ENCODE measurements at places on chromosomes 1 and 21.

DNA sequence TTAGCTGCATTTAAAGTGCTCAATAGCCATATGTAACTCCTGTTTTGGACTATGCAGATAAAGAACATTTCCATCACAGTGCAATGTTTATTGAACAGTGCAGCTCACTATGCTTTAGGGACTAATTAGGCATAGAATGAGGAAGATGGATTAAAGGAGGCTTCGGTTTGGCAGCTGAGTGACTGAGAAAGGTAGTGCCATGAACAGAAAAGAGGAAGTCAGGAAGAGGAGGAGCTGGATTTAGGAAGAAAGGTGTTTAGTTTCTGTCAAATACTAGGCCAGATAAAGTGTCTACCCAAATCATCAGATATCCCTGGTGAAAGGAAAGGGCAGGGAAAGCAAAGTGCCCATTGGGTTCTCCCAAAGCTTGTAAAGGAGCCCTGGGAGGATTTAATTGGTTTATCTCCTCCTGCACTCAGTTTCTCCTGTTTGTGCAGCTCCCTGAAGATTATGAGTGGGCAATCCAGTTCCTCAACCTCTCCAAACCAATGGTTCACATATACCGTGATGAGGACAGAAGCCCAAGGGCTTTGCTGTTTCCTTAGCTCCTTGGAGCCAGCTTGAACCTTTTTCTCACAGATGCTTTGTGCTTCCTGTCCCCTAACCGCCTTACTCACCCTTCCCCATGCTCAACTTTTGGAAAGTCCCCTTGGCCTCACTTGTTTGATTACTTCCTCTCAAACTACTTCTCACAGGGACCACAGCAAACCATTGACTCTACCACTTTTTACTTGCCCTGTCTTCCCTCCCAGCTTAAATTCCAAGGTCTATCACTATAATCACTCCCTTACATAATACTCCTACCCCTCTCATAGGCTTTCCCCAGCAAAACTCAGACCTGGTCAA, 3.5 kb upstream of the RAP1A start:
- no peak for DNase-seq

GRCh38 chr1:233328142-233328921, 808 bp downstream of the MAP3K21 start:
- no peak for DNase-seq

- DNase-seq = no peak
Observed at GRCh38 chr21:36584980-36585940, 105.3 kb upstream of the CLDN14 start.

GRCh38 chr1:110524311-110525248, 5.6 kb upstream of the KCNA10 start:
- DNase-seq = peak; percentile 7

DNA sequence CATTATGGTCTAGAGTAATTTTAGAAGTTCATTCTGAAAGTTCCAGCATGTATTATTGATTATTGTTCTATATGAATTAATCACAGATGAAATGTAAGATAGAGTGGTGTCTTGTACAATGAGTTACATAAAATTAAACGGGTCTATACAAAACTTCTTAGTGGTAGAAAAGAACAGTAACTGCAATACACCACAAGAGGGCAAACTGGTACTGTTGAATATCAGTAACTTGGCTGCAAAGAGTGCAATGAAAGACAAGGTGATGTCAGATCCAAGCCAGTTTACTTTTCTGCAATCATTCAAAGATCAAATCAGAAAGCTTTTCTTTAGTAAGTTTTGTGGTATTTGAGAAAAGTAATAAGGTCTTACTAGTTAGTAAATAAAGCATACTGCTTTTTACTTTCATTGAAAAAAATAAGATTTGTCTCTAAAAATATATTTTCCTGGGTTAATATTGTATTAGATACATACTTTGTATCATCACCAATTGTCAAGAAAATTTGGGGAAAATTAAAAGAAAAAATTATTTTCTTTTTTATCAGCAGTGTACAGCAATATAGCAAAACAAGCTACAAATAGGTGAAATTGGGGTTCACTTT, 66.4 kb upstream of the BTG3 start:
- DNase-seq = peak; percentile 54

DNA sequence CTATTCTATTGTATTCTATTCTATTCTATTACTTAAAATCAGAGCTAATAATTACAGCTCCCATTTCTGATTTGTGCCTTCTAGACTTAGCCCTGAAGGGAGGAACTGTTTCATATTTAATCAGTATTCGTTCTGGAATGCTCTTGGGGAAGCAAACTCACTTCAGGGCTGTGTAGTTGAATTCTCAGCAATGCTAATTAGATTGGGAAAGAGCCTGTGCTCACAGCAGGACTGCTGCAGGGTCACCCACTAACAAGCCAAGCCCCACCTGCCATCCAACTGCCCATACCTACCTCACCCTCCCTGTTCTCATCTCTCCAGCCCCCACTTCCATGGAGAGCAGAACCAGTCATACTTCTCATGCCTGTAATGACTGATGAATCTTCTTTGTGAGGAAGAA, 464.2 kb downstream of the PTPRU start:
- DNase-seq = no peak

- DNase-seq = no peak
Observed at GRCh38 chr1:234840253-234840652, 230.3 kb upstream of the IRF2BP2 start.

DNA sequence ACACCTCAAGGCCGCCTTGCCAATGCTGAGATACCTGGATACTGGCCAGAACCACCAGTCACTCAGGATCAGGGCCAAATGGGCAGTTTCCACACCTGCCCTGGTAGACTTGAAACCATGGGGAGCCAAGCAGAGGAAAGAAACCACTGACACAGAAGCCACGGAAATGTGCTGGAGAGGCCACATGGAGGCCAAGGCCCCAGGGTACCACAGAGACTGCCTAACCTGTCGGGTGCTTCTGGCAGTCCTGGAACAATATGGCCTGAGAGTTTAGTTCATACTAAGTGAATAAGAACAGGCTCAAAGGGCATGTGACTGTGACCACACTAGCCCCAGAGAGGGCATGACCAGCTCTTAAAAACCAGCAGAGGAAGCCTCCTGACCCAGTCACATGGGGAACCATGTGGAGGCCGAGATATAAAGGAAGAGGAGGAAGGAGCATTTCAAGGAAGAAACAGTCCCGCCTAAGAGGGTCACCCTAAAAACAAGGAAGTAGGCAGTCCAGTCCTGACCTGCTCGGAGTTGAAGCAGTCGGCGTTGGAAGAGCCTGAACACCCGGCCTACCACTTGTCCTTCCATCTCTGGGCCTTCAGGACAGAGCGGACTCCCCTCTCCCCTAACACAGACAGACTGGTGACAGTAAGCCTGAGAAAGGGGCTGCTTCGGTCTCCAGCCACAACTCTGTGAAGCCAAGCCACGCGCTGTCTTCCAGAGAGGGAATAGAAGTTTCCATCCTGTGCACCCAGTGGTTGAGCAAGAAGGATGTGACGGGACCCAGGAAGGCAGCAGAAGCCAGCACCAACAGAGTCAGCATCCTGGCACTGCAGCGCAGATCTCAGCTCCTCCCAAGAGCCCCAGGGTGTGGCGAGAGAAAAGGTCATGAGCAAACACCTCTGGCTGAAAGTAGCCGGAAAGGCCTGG, at the start of gene DENND2D:
Gene DENND2D, minus strand, starts transcription at position 766 of the 921 bp plus-strand sequence. Its CDS starts 187 bp downstream, at position 579.
- DNase-seq = no peak

DNA sequence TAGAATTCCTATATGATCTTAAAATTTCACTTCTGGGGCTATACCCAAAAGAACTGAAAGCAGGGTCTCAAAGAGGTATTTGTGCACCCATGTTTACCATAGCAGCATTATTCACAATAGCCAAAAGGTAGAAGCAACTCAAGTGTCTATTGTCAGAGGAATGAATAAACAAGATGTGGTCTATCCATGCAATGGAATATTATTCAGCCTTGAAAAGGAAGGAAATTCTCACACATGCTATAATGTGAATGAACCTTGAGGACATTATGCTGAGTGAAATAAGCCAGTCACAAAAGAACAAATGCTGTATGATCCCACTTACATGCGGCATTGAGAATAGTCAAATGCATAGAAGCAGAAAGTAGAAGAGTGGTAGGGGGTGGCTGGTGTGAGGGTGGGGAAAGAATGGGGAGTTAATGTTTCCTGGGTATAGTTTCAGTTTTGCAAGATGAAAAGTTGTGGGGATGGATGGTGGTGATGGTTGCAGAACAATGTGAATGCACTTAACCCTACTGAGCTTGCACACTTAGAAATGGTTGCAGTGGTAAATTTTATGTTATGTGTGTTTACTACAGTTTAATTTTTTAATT, 122.4 kb downstream of the TOMM20 start:
- no peak for DNase-seq

DNA sequence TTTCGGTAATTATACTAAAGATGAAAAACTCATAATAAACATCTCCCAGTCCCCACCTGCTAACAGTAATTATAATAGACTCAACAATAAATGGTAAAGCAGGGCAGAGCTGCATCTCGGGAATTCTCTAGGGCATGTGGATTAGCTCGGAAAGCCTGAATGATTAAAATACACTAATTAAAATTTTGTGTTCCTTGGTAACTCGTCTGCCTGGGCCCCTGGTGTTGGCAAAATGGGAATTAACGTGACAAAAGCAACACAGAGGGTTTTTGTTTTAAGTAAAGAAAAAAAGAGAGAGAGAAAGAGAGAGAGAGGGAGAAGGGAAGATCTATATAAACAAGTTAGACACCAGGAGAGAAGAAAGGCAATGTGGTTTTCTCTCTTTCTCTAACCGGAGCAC, 62.1 kb downstream of the CASZ1 start:
- DNase-seq = no peak

DNA sequence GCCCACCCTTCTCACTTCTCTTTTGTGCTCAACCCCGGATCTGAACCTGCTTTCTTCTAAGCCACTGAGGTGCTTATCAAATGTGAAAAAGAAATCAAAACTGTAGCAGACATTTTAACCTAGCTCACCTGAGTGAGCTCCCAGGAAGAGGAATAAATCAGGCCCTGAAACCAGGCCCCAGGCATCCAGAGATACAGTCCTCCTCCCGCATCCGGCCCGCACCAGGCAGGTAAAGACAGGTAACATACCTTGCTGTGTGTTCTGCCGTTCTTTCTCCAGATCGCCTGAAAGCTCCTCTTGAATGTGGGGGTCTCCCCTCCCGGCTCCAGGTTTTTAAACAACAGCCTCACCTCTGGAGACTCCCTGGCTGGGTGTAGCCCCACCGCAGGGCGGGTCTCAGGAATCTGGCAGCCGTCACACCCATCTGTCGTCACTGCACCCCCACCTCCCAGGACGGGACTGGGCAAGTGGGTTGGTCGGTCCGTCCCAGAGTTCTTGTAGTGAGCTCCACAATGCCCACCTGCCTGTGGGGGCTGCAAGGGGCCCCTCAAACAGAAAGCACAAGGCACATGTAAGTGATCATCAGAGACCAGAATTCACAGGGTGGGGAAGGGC, at the start of gene LAMB3:
Gene LAMB3, minus strand, starts transcription at position 305 of the 615 bp plus-strand sequence. CDS start 1,481 bp downstream, outside the sequence.
- DNase-seq = no peak

DNA sequence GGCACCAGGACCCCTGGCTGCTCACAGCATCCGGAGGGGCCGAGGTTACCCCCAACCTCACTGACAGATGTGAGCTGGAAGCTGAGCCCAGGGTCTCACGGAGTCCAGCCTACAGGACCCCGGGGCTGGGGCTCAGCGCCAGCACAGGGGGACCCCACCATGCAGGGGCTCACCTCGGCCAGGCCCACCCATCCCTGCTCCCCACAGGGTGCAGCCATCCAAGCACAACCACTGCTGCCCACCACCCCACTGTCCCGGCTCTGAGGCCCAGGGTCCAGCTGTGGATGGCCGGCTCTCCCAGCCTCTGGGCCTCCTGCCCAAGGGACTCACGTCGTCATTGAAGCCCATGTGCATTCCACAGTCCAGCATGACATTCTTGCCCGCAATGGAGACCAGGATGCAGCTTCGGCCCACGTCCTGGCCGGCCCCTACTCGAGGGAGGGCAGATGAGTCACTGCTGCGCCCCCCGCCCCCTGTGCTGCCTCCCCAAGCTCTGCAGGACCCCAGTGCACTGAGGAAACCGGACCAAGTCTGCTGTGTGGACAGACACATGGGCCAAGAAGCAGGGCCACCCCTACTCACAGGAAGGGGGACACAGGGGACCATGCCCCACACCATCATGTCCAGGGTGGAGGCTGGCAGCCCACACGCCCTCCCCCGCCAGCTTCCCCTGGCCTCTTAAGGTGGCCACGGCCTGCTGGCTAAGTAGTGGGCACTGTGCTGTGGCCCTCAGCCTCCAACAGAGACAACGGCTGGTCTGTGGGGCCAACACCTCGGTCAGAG, 3.6 kb downstream of the INTS11 start:
- no peak for DNase-seq

GRCh38 chr21:42486531-42486930, 9.5 kb downstream of the RSPH1 start:
- no peak for DNase-seq

- no peak for DNase-seq
Observed at GRCh38 chr1:6590046-6590445, 10.3 kb downstream of the ZBTB48 start.

DNA sequence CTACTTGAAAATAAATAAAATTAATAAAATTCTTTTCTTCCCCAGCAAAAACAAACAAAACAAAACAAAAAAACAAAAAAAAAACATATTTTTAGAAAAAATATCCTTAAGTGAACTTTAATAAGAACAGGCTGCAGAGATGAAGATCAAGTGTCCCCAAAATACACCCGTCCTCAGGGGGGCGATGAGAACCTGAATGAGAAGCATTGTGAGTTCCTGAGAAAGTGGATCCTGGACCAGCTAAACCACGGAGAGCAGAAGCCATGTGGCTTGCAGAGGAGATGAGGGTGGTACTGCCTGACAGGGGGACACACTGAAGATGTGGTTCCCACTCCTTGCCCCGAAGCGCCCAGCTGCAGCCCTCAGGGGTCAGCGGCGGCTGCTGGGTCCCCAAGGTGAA, 89.3 kb downstream of the ITPKB start:
- DNase-seq = peak; percentile 31

DNA sequence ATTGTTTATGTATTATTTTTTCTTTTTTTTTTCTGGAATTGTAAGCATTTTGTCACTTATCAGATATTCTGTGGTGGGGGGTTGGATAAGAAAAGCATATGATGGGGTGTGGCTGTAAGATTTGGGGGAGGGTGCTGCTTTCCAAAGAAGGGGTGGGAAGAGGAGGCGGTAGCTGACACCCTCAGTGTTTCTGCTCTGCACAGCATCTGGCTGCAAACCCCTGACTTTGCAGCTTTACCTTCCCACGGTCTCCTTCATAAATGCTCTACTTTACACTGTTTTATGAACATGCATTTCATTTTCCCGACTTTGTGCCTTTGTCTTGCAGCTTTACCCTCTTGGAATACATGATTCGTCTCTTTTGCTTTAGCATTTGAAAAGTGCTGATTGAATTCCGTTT, 7.6 kb downstream of the FMN2 start:
- no peak for DNase-seq

DNA sequence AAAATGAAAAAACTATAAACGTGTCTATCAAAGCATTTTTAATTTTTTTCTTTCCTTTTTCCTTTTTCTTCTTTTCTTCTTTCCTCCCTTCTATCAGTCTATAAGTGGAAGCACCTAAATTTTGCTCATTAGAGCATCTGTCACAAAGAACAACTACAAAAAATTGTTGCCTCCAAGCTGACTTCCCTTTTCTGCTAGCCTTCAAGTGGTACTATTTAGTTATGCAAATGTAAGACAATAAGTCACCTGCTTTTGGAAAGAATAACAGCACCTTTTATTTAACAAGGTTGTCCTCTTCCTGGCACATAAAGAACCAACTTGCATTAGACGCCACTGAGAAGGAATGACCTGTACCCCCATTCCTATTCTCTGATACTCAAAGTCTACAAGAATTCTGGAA, 45.0 kb upstream of the C1orf53 start:
- no peak for DNase-seq

GRCh38 chr21:27804515-27804914, 837.6 kb upstream of the ADAMTS5 start:
- peak; percentile 12 for DNase-seq

Data from fibroblast of skin of right biceps (primary cell).